ENCODE measurements at places on chromosomes 5 and 9. TPM values are rescaled to one million over a fixed set of nuclear protein-coding genes. Genes with fewer than 3 reads are reported as not detected.

LIFR gene
- 8.9 TPM for total RNA-seq

ACTL7B gene
- total RNA-seq, result not detected

PTPRD gene
- not detected for total RNA-seq

LEAP2 gene
- total RNA-seq, result not detected

PPP1R26 gene
- total RNA-seq, result 17.1 TPM

FAM151B gene
- not detected for total RNA-seq

RNF180 gene
- not detected for total RNA-seq

Measured in M059J (cell line).